HFFc6 (cell line): ENCODE measurements at places on chromosomes 4 and X. TPM values are rescaled to one million over a fixed set of nuclear protein-coding genes. Genes with fewer than 3 reads are reported as not detected.

Gene HTN3
- total RNA-seq, result not detected in 3 replicates

Gene SHROOM4
- not detected in 3 replicates for total RNA-seq

Gene ALB
- not detected in 3 replicates for total RNA-seq

Gene DCAF4L1
- not detected in 3 replicates for total RNA-seq

Gene RENBP
- total RNA-seq, result 0.26 to 0.62 TPM in 2 of 3 replicates, not detected in the other

Gene HCCS
- total RNA-seq, result 42.5 to 46.8 TPM (median 43.9 TPM) in 3 replicates

Gene SMIM10L2A
- total RNA-seq, result not detected in 3 replicates

Gene CXCL11
- total RNA-seq, result not detected in 3 replicates

Gene CLIC2
- not detected in 3 replicates for total RNA-seq

Gene HPGDS
- total RNA-seq, result not detected in 3 replicates

Gene LNX1
- total RNA-seq, result 0.07 TPM in 1 of 3 replicates, not detected in the others

Gene SUPT20HL1
- not detected in 3 replicates for total RNA-seq

Gene GPRASP1
- total RNA-seq, result 0.65 and 1.00 TPM in 2 replicates

Gene CCDC158
- not detected in 3 replicates for total RNA-seq

Gene AKAP14
- total RNA-seq, result not detected in 3 replicates

Gene NHSL2
- total RNA-seq, result 0.53 to 0.65 TPM (median 0.58 TPM) in 3 replicates

Gene F8A3
- 11.0 to 12.7 TPM (median 12.4 TPM) in 3 replicates for total RNA-seq

Gene P2RY4
- total RNA-seq, result not detected in 3 replicates

Gene PITX2
- total RNA-seq, result 17.2 to 24.0 TPM (median 17.7 TPM) in 3 replicates

Gene JAKMIP1
- not detected in 3 replicates for total RNA-seq

Gene P2RY8
- total RNA-seq, result not detected in 2 replicates

Gene AFF2
- total RNA-seq, result not detected in 3 replicates

Gene GLOD5
- total RNA-seq, result not detected in 3 replicates

Gene ADGRG4
- total RNA-seq, result not detected in 3 replicates

Gene TET2
- total RNA-seq, result 7.8 and 9.5 TPM in 2 replicates

Gene METAP1
- total RNA-seq, result 46.6 to 55.4 TPM (median 46.9 TPM) in 3 replicates

Gene IL21
- total RNA-seq, result not detected in 2 replicates

Gene ESX1
- total RNA-seq, result not detected in 3 replicates

Gene FAM149A
- not detected in 3 replicates for total RNA-seq

Gene RAPGEF2
- total RNA-seq, result 20.1 to 35.2 TPM (median 20.5 TPM) in 3 replicates

Gene RTL9
- total RNA-seq, result 0.18 to 0.33 TPM (median 0.18 TPM) in 3 replicates
